ENCODE measurements at places on chromosomes 2 and 18. TPM values are rescaled to one million over a fixed set of nuclear protein-coding genes. Genes with fewer than 3 reads are reported as not detected.

TRIM43 gene
- 0.18 TPM for total RNA-seq

PAX8 gene
- total RNA-seq, result 178 TPM

TUBB6 gene
- total RNA-seq, result 88.5 TPM

GALNT13 gene
- 1.1 TPM for total RNA-seq

AKAIN1 gene
- not detected for total RNA-seq

EPHA4 gene
- 74.2 TPM for total RNA-seq

DSC2 gene
- total RNA-seq, result 19.8 TPM

XDH gene
- 0.06 TPM for total RNA-seq

NCKAP5 gene
- 7.5 TPM for total RNA-seq

GLI2 gene
- total RNA-seq, result 18.7 TPM

ERICH2 gene
- total RNA-seq, result not detected

MTERF4 gene
- 48.5 TPM for total RNA-seq

DIS3L2 gene
- total RNA-seq, result 36.2 TPM

ANKRD30B gene
- not detected for total RNA-seq

CTLA4 gene
- 0.29 TPM for total RNA-seq

TTLL4 gene
- total RNA-seq, result 23.1 TPM

CEP68 gene
- 33.6 TPM for total RNA-seq

PRKAG3 gene
- 5.0 TPM for total RNA-seq

IL37 gene
- not detected for total RNA-seq

ATP6V1C2 gene
- total RNA-seq, result 7.6 TPM
